ENCODE measurements at places on chromosomes 4 and X. TPM values are rescaled to one million over a fixed set of nuclear protein-coding genes. Genes with fewer than 3 reads are reported as not detected.

Gene CSAG2
- total RNA-seq, result not detected

Gene RAB41
- not detected for total RNA-seq

Gene USP51
- 2.2 TPM for total RNA-seq

Gene NMU
- not detected for total RNA-seq

Gene MTMR8
- 4.6 TPM for total RNA-seq

Gene GPRASP1
- 2.7 TPM for total RNA-seq

Gene CABS1
- not detected for total RNA-seq

Gene SCRG1
- not detected for total RNA-seq

Gene CLCN4
- total RNA-seq, result 4.3 TPM

Gene CXXC4
- not detected for total RNA-seq

Gene BMX
- total RNA-seq, result 11.1 TPM

Gene ZCCHC12
- not detected for total RNA-seq

Gene IL1RAPL1
- not detected for total RNA-seq

Gene LRCH2
- total RNA-seq, result not detected

Gene ARAP2
- total RNA-seq, result 4.7 TPM

Gene SNCA
- total RNA-seq, result not detected

Gene DIPK2B
- not detected for total RNA-seq

Gene ABLIM2
- total RNA-seq, result not detected

Gene GRIA2
- total RNA-seq, result not detected

Gene H2BW2
- total RNA-seq, result not detected

Gene VEGFC
- total RNA-seq, result not detected

Gene LRP2BP
- 0.26 TPM for total RNA-seq

Gene GAGE1
- total RNA-seq, result not detected

Gene CT47B1
- total RNA-seq, result not detected

Gene CXorf38
- total RNA-seq, result 21.6 TPM

Gene CDKL5
- total RNA-seq, result 0.82 TPM

Gene RS1
- total RNA-seq, result not detected

Gene ASB9
- not detected for total RNA-seq

Gene ETDB
- total RNA-seq, result not detected

Gene CTAG2
- total RNA-seq, result not detected

Gene CXorf49
- total RNA-seq, result not detected

Gene ADH7
- total RNA-seq, result not detected

Gene ZNF630
- total RNA-seq, result 3.7 TPM

Gene NAP1L2
- not detected for total RNA-seq

Gene TMPRSS11D
- not detected for total RNA-seq

Gene CT45A7
- total RNA-seq, result not detected

Gene BCORL1
- total RNA-seq, result 5.3 TPM

Gene SLC25A5
- 364 TPM for total RNA-seq

Gene CTSO
- total RNA-seq, result 18.9 TPM

Gene COX7B2
- not detected for total RNA-seq

Gene UGT2B10
- total RNA-seq, result not detected

Gene MAOA
- total RNA-seq, result not detected

Gene HERC6
- total RNA-seq, result 1.8 TPM

Gene SOWAHB
- not detected for total RNA-seq

Gene AMER1
- total RNA-seq, result 3.1 TPM

Gene KCND1
- total RNA-seq, result 2.6 TPM

Measured in Karpas-422 (cell line).